ENCODE measurements at places on chromosomes 2 and 18.

GRCh38 chr2:36137612-36138011 is 218.0 kb upstream of the CRIM1 start:
- no peak for DNase-seq

GRCh38 chr2:241636182-241637017 is 558 bp downstream of the THAP4 start:
- peak; percentile 42 for DNase-seq

DNA sequence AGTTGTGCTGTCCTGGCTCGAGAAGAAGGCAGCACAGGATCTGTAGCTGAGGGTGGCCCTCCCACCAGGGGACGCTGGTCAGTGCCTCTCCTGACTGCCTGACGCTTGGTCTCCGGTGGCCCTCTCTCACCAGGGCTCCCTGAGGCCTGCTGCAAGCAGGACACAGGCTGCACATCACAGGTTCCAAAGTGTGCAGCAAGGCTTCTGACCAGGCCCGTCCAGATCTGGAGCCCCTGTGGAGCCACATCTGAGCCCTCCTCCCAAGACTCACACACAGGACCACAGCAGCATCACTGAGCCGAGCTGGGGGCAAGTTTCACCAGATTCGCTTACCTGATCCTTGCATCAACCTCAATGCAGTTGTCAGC is 12.1 kb downstream of the AMER3 start:
- no peak for DNase-seq

DNA sequence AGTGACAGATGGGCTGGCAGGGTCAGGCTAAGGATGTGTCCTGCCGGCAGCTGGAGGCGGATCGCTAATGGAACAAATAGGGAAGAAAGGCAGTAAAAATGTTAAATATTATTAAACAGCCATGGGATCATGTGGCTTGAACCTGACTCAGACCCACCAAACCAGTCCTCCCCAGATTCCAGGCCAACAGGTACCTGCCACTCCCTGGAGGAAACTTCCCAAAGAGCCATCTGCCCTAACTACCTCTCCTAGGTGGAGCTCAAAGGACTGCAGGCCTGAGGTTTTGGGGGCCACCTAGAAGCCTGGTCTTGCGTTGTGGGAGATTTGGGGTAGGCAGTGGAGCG is 34.3 kb downstream of the CIB4 start:
- DNase-seq: no peak

- DNase-seq: no peak
These were observed 38.1 kb upstream of the SLC3A1 start for GRCh38 chr2:44237221-44237620.

GRCh38 chr2:45942237-45942738 is 290.8 kb downstream of the PRKCE start:
- DNase-seq: no peak

- no peak for DNase-seq
These were observed 5.9 kb downstream of the ARID5A start for GRCh38 chr2:96542357-96542977.

DNA sequence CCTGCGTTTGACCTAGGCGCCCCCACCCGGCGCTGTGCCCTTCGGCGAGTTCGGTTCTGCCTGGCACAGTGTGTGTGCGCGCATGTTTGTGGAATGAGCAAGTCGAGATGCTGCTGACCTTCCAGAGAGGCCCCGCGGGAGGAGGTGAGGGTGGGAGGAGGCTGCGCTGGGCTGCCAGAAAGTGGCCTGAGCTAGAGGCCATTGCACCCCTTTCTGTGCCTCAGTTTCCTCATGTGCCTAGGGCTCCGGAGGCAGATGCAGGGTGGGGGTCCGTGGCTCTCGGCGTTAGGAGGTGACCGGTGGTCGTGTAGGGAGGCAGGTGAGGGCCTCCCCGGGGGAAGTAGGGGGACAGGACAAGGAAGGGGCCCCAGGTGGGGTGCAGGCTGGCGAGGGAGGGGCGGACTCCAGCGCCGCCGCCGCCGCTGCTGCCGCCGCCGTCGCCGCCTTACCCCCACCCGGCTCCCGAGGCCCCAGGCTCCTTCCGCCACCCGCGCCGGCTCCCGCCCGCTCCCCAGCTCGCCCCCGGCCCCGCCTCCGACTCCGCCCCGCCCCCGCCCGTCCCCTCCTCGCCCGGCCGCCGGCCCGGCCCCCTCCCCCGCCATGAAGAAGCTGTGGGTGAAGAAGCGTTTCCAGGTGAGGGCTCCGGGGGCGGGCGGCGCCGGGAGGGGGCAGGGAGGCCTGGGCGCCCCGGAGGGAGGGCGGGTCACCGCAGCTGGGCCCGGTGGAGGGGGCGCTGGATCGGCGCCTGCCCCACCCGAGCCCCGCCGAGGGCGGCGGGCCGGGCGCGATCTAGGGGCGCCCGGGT is 7.0 kb downstream of the SPEG start:
- DNase-seq: peak; percentile 33

DNA sequence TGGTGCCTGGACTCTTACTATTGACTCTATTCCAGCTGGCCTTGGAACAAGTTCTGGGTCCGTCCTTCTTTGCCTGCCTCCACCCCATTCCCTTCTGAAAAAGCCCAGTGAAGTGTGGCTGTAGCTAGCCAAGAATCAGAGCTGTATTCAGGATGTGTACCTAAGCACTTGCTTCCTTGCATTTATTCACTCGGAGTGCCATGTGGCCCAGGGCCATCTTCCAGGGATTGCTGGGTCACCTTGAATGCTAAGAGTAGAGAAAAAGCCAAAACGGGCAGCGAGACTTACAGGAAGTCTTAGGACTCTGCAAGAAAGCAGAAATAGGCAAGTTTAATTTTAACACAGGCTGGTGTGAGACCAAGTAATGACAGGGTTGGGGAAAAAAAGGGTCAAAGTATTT is 4.1 kb downstream of the ITGA6 start:
- no peak for DNase-seq

- no peak for DNase-seq
These were observed 16.4 kb upstream of the MARCHF7 start for GRCh38 chr2:159695795-159696448.

DNA sequence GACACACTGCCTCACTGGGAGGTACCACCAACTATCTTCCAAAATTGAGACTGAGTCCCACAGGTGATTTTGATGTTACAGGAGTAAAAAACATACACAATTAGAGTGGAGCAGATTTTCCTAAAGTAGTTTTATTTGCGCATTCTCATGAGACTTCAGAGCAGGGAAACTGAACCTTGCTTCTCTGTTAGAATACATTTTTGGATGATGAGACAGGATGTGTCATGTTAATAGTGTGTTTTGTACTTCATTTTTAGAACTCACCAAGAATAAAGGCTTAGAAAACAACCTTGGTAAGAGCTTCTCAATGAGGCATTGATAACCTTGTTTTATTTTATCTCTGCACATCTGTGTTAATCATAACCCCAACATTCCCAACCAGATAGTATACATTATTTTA is 310.2 kb upstream of the GALNT5 start:
- DNase-seq: no peak

DNA sequence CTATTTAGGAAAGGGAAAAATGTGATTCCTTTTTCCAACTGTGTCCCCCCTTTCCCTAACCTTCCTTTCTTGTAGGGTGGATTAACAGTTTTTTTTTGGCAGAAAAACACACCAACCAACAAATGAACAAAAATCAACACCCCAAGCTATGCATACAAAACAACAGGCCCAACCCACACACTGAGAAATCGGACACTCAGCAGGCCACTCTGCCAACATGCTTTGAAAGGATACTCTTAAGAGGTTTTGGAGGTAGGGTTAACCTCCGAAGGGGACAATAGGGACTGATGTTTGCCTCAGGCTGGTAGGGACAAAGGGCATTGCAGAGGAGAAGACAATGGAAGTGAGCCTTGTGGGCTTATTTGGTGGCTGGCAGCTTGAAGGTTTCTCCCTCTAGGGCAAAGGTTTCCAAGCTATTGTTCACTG is 33.1 kb upstream of the POLE4 start:
- no peak for DNase-seq

DNA sequence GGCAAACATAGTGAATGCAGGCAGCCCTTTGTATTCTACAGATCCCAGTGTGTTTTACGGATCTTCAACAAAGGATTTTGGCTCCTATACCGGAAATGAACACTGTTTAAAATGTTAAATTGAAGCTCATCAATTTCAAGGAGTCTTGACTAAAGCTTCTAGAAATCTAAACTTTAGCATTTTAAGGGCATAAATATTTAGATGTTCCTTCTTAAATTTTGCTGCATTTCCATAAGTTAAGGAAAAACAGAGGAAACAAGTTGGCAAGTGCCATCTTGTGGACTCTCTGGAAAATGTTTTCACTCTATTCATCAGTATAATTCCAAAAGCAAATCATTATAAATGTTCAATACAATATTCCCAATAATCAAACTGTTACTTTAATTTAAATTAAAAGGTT is 19.6 kb downstream of the CHN1 start:
- no peak for DNase-seq

GRCh38 chr2:109336296-109336695 is 207.3 kb downstream of the SH3RF3 start:
- no peak for DNase-seq

GRCh38 chr2:100818606-100819369 is 1.2 kb upstream of the NPAS2 start:
- DNase-seq: peak; percentile 54
